ENCODE measurements at places on chromosomes 12 and 14. TPM values are rescaled to one million over a fixed set of nuclear protein-coding genes. Genes with fewer than 3 reads are reported as not detected.

The MMP19 gene
- not detected for polyA plus RNA-seq

The APOF gene
- polyA plus RNA-seq, result not detected

The ZFC3H1 gene
- polyA plus RNA-seq, result 70.2 TPM

The NUAK1 gene
- polyA plus RNA-seq, result 8.3 TPM

The RFX4 gene
- not detected for polyA plus RNA-seq

The SPTB gene
- polyA plus RNA-seq, result 1.9 TPM

The TMCC3 gene
- polyA plus RNA-seq, result 1.9 TPM

The INHBE gene
- polyA plus RNA-seq, result 2.3 TPM

The CCDC177 gene
- polyA plus RNA-seq, result 3.2 TPM

The MMP17 gene
- 93.5 TPM for polyA plus RNA-seq

The TEAD4 gene
- polyA plus RNA-seq, result 1.6 TPM

The EGLN3 gene
- polyA plus RNA-seq, result not detected

The RNF10 gene
- polyA plus RNA-seq, result 139 TPM

The METTL1 gene
- polyA plus RNA-seq, result 2.0 TPM

The APOLD1 gene
- polyA plus RNA-seq, result 0.38 TPM

The RAD51AP1 gene
- polyA plus RNA-seq, result 10.2 TPM

The CCDC38 gene
- polyA plus RNA-seq, result not detected

The LBHD2 gene
- polyA plus RNA-seq, result not detected

The FAM234B gene
- polyA plus RNA-seq, result 20.5 TPM

The SSTR1 gene
- 2.4 TPM for polyA plus RNA-seq

The WNT1 gene
- not detected for polyA plus RNA-seq

The C3AR1 gene
- polyA plus RNA-seq, result not detected

The SART3 gene
- polyA plus RNA-seq, result 71.0 TPM
